ENCODE measurements at places on chromosomes 2 and 18.

- DNase-seq: no peak
Measured at GRCh38 chr2:70529610-70530009, 24.0 kb downstream of the TGFA start.

DNA sequence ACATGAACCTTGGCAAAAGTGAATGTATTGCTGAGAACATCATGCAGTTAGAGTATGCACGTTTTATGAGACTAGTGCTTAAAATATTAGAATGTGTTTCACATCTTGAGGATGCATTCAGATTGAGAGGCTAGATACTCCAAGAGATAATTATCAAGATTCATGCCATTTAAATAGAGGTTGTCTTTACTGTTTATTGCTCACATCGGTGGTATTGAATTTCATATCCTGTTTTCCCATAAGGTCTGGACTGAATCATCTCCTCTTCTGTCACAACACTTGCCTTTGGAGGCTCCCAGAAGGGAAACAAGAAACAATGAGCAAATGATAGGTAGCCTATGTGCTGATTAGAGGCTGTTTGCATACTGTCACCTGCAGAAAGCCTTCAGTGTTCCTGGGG, 83.8 kb downstream of the CLHC1 start:
- no peak for DNase-seq

GRCh38 chr2:28347596-28347995, 45.1 kb upstream of the FOSL2 start:
- no peak for DNase-seq

GRCh38 chr18:48109961-48110493, 179.6 kb upstream of the SMAD2 start:
- DNase-seq: no peak

GRCh38 chr2:234001380-234002160, 48.9 kb upstream of the SPP2 start:
- DNase-seq: no peak

DNA sequence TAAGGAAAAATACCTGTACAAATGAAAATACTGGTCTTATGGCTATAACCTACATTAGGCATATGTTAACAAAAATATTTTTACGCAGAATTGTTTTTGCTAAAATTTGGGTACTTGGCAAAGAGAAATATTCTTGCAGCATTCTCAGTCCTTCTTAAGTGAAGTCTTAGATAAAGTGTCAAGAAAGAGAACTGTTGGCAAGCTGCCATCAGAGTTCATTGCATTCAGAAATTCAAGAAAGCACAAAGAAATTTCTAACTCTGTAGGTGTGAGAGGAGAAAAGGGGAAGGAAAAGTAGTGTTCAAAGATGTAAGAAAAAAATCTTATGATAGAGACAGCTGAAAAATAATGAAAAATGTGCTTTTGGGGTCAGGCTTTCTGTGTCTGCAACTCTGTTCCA, 86.7 kb downstream of the IRS1 start:
- no peak for DNase-seq

- no peak for DNase-seq
Measured at GRCh38 chr2:133377021-133377481, 191.2 kb downstream of the NCKAP5 start.

DNA sequence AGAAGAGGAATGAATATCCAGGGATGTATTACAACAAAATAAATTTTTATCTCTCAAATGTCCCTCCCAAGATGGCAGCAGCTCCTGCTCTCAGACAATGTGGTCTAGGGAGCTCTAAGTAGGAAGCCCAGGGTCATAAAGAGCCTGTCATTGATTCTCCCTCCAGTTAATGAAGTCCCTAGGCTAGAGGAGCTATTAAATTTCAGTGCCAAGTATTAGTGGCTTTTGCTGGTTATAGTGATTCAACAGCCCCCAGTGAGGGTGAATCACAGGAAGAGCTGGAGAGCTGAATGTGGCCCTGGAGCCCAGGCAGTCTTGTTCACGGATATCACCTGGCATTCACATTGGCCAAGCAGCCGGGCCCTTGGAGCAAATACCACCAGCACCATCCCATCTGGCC, 109.8 kb upstream of the YPEL5 start:
- DNase-seq: no peak

DNA sequence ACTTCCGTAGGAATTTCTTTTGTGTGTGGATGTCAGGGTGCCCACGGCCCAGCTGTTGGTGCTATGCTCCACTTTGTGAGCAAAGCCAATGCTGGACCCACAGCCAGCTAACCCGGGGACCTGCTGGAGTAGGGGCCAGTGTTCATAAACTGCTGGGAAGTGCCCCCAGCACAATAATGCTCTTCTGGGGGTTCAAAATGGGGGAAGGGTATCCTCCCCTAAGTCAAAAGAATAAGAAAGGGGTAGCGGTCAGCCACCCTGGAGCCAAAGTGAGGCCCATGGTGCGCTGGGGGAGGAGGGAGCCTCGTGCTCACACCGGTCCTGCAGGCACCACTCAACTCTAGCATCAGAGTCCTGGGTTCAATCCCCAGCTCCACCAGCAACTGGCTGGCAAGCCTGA, 115.8 kb upstream of the NPAS2 start:
- no peak for DNase-seq

DNA sequence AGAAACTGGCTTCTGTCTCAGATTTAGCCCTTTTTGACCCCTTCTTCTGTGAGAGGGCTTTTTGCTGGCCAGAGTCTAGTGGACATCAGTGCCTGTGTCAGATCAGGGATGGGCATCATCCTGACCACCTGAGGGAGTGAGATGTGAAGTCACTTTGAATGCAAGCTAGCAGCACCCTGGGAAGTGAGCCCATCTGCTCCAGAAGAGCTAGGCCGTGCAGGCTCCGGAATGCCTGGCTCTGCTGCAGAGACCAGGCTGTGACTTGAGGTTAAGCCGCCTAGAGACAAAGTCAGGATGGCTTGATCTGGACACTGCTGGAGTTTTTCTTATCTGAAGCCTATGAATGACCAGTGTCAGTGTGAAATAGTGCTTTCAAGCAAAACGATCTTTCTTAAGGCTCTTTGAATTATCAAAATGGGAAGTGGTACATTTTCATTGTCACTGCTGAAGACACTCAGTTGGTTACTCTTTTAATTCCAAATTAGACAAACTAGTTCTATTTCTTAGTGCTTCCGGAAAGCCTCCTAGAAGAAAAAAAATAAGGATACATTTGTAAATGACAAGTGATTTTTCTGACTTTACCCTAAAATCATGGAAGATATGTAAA, 20.8 kb downstream of the DGUOK start:
- no peak for DNase-seq

All from cardiac septum (tissue), 1 donor.